ENCODE measurements at places on chromosomes 7 and 10.

DNA sequence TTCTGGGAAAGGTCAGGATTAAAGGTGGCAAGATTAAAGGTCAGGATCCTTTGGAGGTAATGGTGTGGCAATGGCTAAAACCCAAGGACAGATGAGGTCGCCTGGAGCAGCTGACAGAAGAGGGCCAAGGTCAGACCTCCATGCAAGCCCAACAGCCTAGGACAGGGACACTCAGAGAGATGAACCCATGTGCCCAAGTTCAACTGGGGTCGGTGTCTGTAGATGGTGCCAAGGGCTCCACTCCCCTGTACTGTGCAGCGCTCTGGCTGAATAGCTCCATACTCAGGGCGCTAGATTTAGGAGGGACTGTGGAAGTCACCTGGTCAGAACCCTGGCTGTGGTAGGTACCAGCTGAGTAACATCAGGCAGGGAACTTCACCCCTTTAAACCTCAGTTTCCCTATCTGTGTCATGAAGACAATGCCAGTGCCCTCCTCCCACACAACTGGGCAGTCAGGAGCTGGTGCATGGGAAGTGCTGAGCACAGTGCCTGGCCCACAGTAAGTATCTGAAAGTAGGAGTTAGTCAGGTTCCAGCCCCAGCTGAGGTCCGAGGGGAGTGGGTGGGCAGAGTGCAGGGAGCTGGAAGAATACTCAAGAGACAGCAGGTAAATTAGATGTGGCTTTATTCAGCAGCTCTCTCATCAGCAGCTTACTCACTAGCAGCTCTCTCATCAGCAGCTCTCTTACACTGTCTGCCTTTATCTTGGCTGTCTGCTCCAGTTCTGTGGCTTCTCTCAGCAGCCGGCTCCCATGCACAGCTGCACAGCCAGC is 327.1 kb downstream of the GLRX3 start:
- DNase-seq = no peak

- DNase-seq = no peak
These were observed 31.9 kb upstream of the HPS1 start for GRCh38 chr10:98478430-98479222.

GRCh38 chr7:2258661-2259365 is 16.8 kb downstream of the NUDT1 start:
- no peak for DNase-seq

DNA sequence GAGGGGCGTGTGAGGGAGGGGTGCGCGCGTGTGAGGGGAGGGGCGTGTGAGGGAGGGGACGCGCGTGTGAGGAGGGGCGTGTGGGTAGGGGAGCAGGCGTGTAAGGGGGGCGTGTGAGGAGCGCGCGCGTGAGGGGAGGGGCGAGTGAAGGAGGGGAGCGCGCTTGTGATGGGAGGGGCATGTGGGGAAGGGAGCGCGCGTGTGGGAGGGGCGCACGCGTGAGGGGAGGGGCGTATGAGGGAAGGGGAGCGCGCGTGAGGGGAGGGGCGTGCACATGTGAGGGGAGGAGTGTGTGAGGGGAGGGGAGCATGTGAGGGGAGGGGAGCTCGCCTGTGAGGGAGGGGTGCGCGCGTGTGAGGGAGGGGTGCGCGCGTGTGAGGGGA is 19.1 kb downstream of the MXI1 start:
- peak; percentile 63 for DNase-seq

DNA sequence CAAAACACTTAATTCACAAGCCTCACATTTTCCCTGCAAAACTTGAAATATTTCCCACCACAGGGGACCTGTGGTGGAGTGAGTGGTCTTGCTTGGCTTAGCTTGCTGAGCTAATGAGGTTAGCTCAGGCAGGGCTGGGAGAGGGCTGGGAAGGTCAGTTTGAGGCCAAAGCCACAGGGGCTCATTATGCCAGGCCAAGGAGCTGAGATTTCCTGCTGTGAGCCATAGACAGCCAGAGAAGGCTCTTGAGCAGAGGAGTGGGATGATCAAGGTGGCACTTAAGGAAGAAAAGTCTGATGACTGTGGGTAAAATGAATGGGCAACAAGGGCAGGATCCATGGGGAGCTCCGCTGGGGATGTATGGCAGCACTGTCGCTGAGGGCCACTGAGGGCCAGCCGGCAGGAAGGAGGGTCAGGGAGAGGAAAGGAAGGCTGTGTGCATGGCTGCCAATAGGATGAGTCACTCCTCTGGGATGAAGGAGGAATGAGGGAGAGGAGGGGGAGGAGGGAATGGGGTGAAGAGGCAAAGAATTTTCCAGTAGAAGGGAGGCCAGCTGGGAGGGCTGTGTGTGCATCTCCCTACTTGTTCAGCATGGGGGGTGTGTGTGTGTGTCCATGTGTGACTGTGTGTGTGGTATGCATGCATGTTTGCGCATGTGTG is 18.7 kb upstream of the ZNF488 start:
- no peak for DNase-seq

GRCh38 chr10:131445623-131446022 is 134.1 kb upstream of the TCERG1L start:
- DNase-seq = no peak

- DNase-seq = no peak
These were observed 171.2 kb downstream of the EBF3 start for GRCh38 chr10:129792864-129793263.

GRCh38 chr7:92880212-92881090 is 44.1 kb upstream of the CDK6 start:
- DNase-seq = no peak

DNA sequence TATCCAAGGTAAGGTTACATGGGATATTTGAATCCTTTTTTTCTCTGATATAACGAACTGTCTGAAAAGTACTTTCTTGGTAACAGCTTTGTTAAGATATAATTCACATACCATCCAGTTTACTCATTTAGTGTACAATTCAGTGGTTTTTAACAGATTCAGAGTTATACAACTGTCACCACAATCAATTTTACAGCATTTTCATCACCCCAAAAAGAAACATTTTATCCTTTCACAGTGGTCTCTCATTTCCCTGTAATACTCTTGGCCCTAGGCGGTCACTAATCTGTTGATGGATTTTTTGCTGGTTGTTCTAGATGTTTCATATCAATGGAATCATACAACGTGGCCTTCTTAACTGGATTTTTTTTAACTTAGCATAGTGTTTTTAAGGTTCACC is 91.6 kb downstream of the GLCCI1 start:
- DNase-seq = no peak

DNA sequence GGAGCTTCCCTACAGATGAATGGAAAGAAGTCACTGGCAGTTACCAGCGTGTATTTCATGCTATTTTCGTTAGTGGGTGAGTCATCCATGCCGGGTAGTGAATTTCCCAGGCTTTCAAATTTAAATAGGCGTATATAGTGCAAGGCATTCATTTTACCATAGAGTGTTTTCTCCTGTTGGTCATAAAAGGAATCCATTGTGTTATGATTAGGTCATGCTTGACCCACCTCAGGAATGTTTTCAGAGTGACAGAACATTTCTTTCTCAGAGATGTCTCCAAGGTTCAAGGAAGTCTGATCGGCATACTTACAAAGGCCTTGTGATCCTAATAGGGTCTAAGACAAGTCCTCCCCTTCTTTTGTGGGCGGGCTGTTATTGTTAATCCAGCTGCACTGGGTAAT is 110.7 kb downstream of the AKR1D1 start:
- DNase-seq = no peak

DNA sequence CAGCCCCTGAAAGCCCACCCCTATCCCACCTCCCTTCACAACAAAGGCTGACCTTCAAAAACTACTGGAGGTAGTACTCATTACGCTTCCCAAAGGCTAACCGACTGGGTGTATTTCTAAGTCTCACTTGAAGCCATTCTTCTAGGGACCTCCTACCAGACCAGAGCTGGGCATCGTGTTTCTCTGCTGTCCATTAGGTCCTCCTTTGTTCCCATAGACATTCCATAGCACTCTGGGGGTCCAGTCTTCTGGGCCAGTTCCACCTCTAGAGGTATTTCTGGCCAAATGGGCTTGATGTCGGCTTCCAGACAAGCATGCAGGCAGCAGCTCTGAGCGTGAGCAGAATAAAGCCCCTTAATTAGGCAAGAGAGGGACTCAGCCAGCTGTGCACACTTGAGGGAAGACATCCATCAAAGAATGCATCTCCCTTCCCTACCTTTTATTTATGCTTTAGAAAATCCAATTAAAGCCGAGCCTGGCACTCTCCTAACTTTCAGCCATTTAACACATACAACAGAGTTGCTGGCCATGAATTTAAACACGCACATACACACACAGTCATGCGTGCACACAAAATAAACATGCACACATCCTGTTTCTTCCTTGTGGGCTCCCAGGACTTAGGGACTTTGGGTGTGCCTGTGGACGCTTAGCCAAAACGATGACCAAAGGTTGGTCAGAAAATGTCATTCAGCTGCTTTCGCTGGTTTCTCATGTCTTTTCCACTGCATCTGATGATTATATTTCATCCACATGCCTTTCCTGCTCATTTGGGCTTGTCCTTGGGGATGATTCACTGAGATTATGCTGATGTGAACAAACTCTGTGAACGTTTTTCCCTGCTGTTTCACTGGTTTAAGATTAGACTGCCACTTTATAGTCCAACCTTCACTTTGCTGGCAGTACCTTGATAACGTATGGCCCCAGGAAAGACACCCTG is 362.0 kb upstream of the NFE2L3 start:
- DNase-seq = no peak

GRCh38 chr7:27605689-27606269 is 56.9 kb downstream of the HIBADH start:
- no peak for DNase-seq

GRCh38 chr7:105003275-105003674 is 10.7 kb upstream of the KMT2E start:
- DNase-seq = no peak

DNA sequence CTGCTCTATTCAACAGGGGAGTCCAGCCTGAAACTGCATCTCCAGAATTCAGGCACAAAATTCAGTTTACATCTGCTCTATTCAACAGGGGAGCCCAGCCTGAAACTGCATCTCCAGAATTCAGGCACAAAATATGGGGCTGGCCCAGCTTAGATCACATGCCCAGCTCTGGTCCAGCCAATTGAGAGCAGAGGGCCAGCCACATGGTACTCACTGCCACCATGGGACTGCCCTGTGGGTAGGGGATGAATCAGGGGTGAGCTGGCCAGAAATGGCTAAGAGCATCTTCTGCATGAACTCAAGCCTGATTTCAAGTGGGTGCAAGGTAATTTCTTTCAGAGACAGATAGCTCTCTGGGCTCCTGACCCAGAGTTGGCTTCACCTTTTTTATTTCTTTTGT is 156.6 kb upstream of the LYZL2 start:
- DNase-seq = no peak

- DNase-seq = no peak
These were observed 993 bp upstream of the SND1 start for GRCh38 chr7:127650847-127651555.

- DNase-seq = no peak
These were observed 88.7 kb downstream of the PIP4K2A start for GRCh38 chr10:22625516-22626290.

- no peak for DNase-seq
These were observed 8.6 kb upstream of the ORAI2 start for GRCh38 chr7:102424787-102425218.

GRCh38 chr10:70358446-70358845 is 24.0 kb downstream of the LRRC20 start:
- no peak for DNase-seq

GRCh38 chr10:132111121-132111731 is 45.5 kb downstream of the JAKMIP3 start:
- no peak for DNase-seq

DNA sequence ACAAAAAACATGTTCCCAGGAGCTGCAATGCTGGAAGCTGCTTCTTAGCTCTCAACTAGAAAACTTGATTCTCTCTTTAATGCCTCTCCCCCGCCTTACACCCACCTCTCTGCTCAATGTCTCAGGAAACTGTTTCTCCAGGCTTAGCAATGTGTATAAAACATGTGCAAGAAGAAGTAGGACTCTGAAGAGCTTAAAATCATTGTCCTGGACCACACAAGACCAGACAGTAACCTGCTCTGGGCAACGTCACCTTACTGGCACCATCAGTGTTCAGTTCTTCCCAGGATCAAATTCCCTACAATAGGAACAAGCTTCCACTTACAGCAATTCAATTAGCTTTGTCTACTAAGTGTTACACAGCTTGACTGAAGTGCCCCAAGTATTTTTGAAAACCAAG is 104.9 kb downstream of the RAPGEF5 start:
- no peak for DNase-seq

DNA sequence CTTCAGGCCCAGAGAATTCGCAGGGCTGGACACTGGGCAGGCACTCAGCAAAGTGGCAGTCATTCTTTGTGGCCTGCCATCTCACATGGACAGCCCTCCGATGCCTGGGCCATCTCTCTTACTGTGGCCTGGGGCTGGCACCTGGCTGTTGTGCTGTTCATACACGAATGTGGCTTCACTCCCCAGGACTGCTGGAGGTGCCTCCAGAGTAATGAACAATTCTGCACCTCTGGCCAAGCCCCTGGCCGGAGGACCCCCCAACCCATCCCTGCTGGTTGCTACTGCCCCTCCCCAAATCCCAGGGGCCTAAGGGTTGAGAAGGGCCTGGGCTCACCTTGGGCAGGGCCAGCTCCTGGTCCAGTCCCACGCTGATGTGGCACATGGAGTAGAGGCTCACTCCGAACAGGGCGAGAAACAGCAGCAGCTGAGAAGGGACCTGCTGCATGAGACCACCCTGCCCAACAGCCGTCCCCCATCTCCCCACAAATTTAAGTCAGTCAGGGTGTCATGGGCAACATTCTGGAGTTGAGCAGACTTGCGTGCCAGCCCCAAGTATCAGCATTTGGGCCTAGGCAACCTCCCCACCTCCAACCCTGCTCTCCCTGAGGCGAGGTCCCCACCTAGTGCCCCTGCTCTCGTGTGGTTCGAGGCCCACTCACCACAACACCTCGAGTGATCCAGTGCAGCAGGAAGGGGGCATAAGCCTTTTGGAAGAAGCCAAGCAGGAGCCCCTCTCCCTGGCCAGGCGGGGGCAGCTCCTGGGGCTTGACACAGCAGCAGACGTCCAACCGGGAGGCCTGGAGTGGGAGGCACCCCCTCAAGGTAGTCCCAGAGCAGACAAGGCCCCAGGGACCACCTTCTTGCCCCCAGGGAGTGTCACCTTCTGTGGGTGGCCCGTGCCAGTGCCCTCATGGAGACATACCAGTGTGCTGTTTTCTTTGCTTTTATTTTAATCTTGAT is 9.4 kb downstream of the NPC1L1 start:
- DNase-seq = no peak

DNA sequence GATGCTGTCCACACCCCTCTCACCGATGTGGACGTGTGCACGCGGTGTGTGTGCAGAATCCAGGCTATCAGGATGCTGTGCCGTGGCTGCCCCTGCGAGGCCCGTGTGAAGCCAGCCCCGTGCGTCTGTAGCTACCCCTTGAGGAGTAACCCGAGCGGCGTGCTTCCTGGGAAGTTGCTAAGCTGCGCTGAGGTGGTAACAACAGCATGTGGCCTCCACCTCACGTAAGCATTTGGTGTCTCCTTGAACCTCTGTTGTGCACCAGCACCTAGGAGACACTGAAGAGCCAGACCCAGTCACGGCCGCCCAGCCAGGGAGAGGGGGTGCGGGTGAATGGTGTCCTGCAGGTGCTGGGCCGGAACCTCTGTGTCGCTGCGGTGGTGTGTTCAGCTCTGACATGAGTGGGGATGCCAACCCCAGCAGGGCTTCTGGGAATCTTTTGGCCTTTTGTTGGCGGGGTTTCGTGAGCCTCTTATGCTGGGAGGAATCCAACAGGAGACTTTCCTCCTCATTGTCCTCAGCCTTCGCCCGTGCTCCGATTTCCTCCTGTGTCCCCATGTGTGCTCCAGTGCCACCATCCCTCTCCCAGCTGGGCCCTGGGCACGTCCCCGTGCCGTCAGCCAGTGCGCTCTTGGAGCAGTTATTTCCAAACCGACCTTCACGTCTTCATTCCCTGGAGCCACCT is 60.4 kb downstream of the DNAJB6 start:
- no peak for DNase-seq

- no peak for DNase-seq
These were observed 8.4 kb upstream of the SCART1 start for GRCh38 chr10:133445268-133445732.
